Fibroblast of skin of left biceps (primary cell): ENCODE measurements at places on chromosomes 5 and 9.

DNA sequence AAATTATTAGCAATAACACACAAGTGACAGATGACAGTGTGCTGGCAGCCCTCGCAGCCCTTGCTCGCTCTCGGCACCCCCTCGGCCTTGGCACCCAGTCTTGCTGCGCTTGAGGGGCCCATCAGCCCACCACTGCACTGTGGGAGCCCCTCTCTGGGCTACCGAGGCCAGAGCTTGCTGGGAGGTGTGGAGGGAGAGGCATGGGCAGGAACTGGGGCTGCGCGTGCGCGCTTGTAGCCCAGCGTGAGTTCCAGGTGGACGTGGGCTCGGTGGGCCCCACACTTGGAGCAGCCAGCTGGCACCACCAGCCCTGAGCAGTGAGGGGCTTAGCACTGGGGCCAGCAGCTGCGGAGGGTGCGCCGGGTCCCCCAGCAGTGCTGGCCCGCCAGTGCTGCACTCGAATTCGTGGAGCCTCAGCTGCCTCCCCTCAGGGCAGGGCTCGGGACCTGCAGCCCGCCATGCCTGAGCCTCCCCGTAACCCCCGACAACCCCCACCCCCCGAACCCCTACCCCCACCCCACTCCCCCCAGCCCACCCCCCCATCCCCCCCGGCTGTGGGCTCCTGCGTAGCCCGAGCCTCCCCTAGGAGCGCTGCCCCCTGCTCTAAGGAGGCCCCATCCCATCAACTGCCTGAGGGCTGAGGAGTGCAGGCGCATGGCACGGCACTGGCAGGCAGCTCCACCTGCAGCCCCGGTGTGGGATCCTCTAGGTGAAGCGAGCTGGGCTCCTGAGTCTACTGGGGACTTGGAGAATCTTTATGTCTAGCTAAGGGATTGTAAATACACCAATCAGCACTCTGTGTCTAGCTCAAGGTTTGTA lies 240.9 kb downstream of the TRIM36 start:
- DNase-seq: no peak

GRCh38 chr5:57705769-57706168 lies 223.2 kb upstream of the ACTBL2 start:
- DNase-seq: no peak

DNA sequence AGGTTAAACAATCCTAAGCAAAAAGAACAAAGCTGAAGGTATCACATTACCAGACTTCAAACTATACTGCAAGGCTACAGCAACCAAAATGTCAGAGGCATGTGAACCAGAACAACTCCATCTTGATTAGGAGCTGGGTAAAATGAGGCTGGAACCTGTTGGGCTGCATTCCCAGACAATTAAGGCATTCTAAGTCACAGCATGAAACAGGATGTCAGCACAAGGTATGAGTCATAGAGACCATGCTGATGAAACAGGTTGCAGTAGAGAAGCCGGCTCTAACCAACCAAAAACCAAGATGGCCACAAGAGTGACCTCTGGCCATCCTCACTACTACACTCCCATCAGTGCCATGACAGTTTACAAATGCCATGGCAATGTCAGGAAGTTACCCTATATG lies 252.0 kb downstream of the RASEF start:
- no peak for DNase-seq

GRCh38 chr5:80959768-80960442 lies at the start of gene RASGRF2:
RASGRF2 (plus strand) TSS chr5:80960363; CDS start chr5:80960739, 376 bp downstream.
- no peak for DNase-seq

- DNase-seq: no peak
Observed at GRCh38 chr9:126692041-126692758, 78.5 kb downstream of the LMX1B start.

DNA sequence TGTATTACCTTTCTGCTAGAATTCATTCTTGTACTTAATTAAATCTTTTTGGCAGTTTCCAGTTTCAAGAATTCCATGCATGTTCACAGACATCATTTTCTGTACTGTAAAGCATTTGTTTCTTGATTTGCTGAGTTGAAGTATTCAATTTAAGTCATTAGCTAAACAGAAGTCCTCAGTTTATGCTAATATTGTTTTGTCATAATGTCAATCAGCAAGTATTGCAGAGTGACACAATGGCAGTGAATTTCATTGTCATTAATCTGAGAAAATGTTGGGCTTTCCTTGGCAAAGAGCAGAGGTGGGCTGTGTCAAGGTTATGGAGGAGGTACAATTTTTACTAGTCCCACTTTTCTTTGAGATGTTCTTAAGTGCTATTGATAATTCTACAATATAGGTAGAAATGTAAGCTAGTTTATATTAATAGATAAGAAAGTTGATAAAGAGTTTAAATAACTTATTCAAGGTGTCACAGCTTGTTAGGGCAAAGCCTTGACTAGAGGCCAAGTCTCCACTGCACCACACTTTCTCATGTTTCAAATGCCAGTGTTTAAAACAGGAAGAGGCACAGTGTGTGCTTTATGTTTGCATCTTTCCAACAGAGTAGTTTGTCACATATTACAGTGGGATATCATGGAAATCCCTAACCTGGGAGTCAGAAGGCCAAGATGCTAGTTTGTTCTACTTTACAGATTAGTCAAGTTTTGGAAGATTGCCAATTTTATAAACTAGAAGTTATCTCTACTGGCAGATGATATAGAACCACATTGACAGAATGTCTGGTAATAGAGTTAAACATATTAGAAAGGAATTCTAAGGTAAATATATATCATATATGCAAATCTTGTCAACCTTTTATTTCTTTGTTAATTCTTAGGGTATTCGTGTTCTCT lies 56.3 kb downstream of the SLF1 start:
- DNase-seq: no peak
